ENCODE measurements at places on chromosomes 16 and 17.

DNA sequence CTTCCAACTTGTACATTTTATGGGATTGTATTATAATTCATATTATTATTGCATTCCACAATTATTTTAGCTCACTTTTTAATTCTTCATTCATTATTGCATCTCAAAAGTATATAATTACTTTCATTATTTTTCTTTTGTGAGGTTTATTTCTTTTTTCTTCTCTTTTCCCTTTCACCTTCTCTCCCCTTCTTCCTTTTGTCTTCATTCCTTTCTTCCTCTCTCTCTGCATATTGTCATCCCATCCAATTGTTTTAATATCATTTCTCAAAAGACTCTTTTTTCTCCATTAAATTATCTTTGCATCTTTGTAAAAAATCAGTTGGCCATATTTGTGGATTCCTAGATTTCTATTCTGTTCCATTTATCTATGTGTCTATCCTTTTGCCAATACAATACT is 17.3 kb downstream of the DYNLL2 start:
- no peak for DNase-seq

DNA sequence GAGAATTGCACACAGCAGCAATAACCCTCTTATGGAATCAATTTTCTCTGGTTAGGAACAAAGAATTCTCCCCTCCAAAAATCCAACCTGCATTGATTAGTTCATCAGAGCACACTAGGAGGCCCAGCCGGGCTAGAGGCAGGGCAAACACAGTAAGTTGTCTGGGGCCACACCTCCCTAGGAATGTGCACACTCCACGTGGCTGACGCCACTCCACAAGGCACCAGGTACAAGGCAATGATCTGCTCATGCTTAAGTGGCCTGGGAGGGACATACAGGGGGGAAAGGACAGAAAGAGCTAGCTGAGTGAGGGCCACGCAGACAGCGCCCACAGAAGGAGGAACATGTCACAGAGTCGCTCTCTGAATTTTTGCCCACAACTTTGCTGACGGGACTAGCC is 107.6 kb downstream of the SLC39A11 start:
- no peak for DNase-seq

DNA sequence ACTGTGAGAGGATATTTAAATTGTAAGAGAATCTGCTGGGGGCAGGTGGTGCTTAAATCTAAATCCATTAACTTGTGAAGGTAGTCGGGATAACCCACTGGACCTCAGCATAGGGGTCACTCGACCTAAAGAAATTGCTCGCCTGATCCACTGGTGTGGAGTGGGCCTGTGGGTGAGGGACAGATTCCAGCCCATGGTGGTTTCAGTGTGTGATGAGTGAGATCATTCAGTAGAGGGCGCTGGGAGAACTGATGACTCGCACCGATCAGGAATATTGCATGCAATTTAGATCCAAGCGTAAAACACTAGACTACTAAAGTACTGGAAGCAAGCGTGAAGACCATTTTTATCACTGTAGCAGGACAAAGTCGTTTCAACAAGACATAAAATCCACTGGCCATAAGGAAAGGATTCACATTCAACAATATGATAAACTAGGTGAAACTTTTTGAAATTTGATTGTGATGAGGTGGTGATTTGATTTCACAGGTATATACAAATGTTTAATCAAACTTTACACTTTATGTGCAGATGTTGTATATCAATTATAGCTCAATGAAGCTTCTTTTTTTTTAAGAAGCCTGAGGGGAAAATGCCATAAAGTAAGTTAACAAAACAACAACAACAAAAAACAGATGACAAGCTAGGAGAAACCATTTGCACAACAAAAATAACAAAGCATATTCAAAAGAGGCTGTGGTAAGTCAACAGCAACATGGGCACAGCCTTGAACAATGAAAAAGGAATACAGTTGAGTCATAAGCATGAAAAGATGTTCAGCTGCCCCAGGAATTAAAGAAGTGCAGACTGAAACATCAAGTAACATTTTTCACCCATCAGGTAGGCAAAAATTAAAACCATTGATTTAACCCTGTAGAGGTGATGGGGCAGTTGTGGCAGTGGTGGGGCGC is 7.5 kb upstream of the TMEM170A start:
- peak; percentile 48 for DNase-seq

- no peak for DNase-seq
These were observed 18.3 kb upstream of the CCL5 start for GRCh38 chr17:35898283-35899070.

- no peak for DNase-seq
These were observed 47.6 kb upstream of the RBBP6 start for GRCh38 chr16:24491731-24492130.

DNA sequence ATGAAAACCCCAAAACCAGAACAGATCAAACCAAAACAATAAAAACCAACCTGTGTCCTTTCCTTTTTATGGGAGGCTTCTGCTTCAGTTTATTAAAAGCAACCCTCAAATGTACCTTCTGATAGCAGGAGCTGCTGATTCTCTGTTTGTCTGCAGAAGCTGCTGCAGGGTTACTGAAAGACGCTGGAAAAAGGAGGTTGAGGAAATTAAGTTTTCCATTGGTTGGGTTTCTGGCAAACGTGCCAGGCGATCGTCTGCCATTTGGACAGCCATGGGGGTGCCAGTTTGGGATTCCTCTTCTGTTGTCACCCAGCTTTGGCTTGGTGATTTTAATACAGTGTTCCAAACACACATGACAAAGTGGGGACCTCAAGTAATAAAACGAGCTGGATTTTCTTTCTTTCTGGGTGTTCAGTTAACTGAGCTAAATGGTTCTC is 185.4 kb upstream of the ZFHX3 start:
- no peak for DNase-seq

- no peak for DNase-seq
These were observed 9.2 kb downstream of the PAFAH1B1 start for GRCh38 chr17:2602597-2603017.

DNA sequence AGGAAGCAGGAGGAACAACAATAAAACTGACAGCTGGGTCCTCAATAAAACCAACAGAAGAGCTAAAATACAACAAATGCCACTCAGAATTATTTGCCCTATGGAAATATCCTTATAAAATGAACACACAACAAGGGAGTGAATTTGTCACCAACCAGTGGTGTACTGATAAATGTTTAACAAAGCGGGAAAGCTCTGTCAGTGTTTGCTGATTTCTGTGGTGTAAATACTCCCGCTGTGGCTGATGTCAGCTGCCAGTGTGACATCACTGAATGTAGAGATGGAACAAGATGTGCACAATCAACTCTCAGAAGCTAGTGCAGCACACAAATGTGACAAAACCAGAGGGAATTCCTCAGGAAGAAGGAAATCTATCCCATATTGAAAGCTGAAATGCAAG is 51.9 kb downstream of the CDYL2 start:
- DNase-seq: no peak

DNA sequence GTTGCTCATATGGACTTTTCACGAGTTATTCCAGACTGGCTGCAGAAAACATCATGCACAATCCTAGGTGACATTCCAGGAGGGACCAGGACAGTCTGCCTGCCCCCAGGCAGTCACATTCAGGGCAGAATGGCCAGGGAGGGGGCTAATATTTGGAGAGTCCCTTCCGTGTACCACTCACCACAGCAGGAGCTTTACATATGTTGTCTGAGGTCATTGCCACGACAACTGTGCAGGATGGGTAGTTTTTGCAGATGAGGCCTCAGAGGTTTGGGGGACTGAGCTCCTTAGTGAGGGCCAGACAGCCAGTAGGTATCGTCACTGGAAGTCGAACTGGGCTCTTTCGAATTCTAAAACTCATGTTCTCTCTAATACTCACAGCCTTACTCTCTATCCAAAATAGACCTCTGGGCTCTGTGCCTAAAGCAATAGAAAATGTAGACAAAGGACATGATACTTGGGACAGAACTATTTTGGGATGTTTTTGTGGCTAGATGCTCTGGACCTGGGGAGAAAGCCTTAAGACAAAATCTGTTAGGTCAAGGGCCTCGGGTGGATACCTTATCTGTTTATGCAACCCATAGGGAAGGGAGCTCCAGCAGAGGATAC is 338.5 kb downstream of the MAF start:
- DNase-seq: no peak

DNA sequence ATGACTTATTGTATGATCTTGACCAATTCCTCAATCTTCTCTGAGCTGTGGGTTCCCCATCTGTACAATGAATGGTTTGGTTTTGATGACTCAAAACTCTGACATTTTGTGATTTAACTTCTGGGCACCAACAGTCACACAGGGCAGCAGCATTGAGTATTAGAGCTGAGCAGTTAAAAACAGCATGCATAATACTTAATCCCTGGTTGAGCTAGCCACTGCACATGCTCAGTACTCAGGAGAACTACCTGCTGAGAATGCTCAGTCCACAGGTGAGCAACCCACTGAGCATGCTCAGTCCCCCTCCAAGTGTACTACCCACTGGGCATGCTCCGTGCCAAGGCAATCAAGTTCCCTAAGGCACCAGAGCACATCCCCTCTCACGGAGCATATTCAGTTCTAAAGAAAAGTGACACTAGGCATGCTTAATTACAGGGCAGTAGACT is 68.7 kb downstream of the AIPL1 start:
- no peak for DNase-seq

DNA sequence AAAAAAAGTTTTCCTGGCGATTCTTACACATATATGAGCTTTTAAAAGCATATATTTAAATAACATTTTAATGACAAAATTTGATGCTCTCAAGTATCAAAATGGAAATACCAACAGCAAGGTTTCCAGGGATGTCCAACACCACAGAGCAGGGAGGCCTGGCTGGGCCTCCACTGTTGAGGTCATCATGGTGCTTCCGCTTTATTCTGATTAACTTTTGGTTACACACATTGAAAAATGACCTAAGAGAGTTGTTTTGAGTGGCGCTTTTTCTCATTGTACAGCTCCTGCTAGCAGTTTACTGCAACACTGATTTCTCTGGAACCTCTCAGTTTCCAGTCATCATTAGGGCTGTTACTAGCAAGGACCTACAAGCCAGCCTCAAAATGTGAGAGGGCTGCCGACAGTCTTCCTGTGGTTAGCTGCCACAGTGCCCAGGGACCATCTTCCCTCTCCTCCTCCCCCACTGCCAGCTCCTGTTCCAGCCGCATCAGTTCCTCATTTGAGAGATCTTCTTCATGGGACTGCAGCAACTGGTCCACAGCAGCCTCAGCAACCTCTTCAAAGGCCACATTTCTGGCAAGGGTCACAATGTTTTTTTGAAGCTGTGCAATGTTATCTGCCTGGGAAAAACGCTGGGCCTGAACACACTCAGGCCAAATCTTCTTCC is 21.3 kb downstream of the DEF8 start:
- DNase-seq: no peak

DNA sequence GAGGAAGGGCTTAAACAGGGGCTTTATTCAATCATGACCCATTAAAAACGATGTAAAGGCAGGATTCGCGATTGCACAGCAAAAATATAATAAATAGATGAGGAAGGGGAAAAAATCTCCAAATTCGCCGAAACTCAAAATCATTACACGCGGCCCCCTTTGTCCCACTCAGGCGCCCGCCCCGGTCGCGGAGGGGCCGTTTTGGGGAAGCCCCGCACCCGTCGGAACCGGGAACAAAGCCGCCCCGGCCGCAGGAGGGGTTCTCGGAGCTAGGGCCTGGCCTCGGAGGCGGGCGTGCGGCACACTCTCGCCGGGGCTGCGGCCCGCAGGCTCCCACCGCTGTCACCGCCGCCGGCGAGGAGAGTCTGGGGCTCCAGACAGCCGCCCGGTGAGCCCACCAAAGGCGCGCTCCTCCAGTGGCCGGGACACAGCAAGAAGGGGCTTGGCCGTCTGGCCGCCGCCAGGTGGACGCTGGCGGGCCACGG is 521 bp downstream of the C16orf87 start:
- peak; percentile 59 for DNase-seq

Data from glutamatergic neuron (in vitro differentiated cells).